ENCODE measurements at places on chromosomes 5 and 9.

GRCh38 chr9:78707080-78707479, 410.2 kb downstream of the PSAT1 start:
- no peak for ATAC-seq

DNA sequence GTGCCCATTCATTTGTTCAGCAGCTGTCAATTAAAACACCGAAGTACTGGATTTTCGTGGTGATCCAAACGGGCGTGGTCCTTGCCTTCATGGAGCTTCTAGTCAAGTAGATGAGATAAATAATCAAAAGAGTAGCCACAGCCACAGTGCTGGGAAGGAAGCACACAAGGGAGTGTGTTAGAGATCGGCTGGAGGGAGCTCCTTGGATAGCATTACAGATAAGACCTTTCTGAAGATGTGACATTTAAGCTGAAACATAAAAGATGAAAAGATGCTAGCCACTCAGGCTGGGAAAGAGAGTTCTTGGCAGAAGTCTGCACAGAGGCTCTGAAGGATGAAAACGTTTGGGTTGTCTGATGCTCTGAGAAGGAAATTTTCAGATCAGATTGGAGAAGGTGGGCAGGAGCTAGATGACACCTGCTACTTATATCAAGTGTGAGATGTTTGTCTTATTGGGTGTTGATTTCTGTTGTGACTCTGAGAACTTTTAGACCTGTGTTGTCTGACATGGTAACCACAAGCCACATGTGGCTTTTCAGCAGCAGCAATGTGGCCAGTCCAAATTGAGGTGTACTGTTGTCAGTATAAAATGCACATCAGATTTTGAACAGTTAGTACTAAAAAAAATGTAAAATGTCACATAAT, 123.9 kb downstream of the TLE4 start:
- ATAC-seq, result no peak

DNA sequence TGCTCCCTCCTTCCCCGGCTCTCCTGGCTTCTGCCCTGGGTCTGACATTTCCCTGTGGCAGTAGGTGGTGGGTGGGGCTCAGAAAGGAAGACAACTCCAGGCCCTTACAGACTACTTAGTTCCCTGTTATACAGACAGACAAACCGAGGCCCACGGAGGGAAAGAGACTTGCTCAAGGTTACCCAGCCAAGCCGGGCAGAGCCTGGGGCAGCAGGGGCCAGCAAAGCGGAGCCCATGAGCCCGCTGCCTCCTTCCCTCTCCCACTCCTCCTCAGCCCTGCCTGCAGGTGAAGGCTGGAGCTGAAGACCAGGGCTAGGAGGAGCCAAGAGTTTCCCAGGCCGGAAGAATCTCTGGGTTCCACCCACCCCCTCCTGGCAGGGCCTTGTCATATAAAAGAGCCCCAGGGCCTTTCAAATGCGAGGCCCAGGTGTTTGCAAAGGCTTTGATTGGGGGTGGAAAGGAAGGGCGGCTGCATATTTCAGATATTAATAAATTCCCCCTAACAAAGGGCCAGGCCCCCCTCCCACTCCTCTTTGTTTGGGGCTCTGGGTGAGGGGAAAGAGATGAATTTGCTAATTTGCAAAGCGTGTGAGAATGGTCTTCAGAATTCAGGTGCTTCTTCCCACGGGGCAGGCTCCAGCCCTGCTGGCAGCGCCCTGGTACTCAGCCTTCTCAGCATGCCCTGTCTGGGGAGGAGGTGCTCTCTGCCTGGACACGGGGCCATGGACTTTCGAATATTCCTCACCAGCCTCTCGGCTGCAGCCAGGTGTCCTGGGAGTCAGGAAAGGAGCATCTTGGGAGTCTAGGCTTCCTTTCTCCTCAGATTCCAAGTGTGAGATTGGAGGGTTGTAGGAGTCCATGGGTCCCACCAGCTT, 21.5 kb downstream of the SLC6A7 start:
- no peak for ATAC-seq

GRCh38 chr5:68543212-68543611, 327.7 kb downstream of the PIK3R1 start:
- ATAC-seq, result no peak

DNA sequence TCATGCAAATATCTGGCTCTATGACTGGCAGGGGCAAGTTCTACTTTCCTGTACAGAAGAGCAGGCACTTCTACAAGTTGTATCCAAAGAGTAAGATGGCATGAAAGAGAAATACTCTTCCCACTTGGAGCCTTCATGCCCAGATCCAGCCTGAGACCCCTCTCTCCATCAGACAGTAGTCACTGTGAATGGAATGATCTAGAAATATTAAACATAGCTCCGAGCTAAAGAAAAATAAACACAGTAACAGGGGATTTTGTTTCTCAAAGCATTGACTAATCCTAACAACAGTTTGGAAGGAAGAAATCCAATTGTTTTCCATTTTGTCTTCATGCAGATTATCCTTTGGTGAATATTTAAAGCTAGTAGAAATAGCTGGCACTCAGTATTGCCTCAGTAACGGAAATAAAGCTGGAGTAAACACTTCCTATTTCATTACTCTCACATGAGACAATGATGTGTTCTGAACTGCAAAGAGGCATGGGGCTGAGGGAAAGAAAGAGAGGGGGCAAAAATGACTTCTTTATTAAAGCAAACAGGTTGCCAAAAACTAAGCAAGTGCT, 100.0 kb downstream of the SEMA5A start:
- ATAC-seq, result no peak

- peak; percentile 73 for ATAC-seq
Observed at GRCh38 chr9:123112015-123112975, 78.8 kb downstream of the GPR21 start.

- peak; percentile 21 for ATAC-seq
Observed at GRCh38 chr5:16809395-16810207, 126.5 kb downstream of the MYO10 start.

DNA sequence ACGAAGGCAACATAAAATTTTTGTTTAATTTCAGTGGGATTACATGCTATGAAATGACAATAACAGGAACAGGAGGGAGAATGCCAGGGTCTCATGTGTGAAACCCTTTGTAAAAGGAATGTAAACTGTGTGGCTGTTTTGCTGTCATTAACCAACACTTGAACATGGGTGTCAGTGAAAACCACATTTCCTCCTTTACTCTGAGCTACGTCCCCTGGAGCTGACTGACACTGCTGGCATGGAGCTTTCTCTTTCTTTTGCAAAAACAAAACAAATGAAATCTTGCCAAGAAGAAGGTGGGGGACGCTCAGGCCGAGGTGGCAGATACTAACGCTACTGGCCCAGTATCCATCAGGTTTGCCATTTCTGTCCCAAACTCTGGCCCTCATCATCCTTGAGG, 121.4 kb downstream of the DMRT2 start:
- ATAC-seq, result no peak

- ATAC-seq, result no peak
Observed at GRCh38 chr5:89827359-89827758, 582.2 kb downstream of the CETN3 start.

- peak; percentile 60 for ATAC-seq
Observed at GRCh38 chr5:66440202-66440680, 156.0 kb upstream of the MAST4 start.

GRCh38 chr9:70324963-70325362, 66.2 kb downstream of the SMC5 start:
- ATAC-seq, result no peak

DNA sequence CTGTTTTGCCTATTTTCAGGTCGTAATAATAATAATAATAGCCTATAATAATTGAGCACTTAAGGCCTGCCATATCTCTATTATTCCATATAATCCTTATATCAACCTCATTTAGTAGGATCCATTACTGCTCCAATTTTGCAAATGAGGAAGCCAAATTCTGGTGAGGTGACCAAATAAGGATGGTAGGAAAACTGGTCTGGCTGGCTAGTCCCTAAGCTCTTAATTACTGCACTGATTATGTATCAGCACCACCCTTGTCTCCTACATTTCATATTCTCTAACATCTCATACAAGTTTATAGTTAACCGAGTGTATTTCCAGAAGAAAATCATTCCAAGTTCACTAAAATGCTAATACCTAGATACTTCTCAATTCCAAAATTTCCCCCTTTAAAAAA, 166.5 kb upstream of the RGMB start:
- peak; percentile 53 for ATAC-seq

DNA sequence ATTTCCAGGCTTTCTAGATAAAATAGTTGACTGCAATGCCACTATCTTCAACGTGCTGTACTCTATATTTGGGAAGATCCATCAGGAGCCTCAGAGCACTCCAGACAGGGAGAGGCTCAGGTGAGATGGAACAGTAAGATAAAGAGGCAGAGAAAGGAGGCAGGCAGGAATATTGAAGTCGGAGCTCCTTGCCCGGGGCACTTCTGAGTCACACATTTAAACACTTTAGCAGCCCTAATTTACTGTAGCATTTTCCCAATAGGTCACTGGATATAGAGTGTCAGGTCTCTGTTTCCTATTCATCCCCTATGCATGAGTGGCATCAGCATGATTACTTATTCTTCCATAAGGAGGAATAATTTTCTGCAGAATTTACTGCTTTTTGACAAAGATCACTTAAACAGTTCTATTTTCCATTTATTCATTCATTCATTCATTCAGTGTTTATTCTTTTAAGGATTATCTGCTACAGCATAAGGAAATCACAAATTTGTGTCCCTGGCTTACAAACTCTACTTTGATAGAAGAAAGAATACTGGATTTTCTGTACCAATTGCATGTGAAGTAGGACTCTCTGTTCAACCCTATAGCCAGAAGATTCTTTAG, 170.7 kb downstream of the MAPKAP1 start:
- no peak for ATAC-seq

DNA sequence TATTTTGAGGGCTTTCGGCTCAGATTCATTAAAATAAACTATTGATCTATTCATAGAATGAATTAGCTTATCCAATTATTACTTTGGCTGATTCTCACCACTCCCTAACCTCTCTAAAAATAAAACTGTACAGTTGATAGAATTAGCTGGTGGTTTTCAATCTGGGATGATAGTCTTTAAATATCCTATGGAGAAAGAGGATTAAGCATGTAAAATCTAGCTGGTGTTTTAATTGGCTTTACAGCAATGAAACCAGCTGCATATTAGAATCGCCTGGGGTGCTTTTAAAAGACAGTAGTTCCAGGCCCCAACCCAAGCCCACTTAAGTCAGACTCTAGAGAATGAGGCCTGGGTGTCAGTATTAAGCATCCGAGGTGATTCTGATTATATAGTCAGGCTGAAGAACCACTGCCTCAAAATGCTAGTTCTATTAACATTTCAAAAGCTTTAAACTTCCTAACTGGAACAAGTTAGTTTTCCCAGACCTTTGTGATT, 95.1 kb downstream of the MAP1B start:
- ATAC-seq, result no peak

DNA sequence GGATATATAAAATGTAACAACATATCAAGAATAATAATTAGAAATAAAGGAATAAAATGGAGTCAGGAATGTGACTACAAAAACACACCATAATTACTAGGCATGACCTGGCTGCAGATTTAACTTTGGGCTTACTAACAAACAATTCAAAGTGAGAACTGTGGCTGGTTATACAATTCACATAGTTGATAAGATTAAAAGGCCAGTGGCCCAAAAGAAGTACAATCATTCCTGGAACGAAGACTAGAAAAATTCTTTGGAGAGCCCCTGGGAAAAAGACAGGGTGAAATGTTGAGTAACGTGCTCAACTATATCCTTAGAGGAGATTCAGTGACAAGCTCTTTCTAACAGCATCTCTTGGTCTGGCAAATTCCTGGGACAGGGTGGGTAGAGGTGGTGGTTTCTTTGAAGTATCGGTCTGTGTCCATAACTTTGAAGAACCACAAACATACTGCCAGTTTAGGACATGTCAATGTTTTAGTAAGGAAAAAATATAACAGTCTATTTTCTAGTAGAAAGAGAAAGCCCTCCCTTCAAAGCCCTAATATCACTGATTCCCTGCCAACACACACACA, 75.0 kb upstream of the IL6ST start:
- ATAC-seq, result no peak

GRCh38 chr9:111798786-111799185, 4.0 kb upstream of the SHOC1 start:
- no peak for ATAC-seq

DNA sequence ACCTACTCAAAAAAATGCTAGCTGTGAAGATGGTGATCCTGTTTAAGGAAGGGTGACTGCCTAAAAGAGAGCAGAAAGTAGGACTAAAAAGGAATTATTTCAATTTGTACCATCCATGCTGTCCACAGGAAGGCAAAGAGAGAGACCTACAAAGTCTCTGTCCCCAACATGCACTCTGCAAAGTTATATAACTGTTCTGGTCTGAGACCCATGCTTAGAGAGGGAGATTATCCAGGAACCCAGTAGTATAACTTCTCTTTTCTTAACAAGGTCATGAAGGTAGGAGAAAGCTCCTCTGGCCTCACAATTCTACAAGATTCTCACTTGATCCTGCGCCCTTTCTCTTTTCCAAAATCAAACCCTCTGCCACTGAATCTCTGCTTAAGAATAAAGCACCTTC, 25.8 kb downstream of the SLC22A4 start:
- no peak for ATAC-seq

- ATAC-seq, result peak; percentile 65
Observed at GRCh38 chr9:16335788-16336580, 534.5 kb downstream of the BNC2 start.

- ATAC-seq, result no peak
Observed at GRCh38 chr5:100855295-100855694, 47.8 kb downstream of the ST8SIA4 start.

DNA sequence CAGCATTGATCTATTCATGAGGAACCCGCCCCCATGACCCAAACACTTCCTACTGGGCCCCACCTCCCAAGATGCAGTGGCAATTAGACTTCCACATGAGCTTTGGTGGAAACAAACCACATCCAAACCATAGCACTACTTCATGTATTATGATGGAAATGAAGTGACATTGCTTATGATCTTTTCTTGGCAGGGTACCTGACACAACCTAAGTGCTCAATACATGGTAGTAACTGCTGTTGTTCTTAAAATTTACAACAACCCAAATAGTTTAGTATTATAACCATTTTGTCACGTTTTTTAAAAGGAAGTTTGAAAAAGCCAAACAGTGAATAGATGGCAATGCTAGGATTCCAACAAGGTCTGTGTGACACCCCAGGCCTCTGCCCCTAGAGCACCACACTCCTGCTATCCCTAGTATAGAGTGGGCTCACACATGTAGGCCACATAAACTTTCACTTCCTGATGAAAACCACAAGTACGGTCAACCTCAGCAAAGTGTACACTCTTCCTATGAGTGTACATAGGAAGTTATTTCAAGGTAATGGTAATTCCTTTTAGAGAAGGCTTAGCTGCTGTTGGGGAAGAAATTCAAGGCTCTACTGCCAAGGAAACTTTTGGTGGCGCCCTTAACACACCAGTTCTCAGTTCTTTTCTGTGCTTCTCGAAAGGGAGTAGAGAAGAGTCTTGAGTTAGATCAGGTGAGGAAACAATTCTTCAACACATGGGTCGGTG, 97.6 kb downstream of the ARSB start:
- ATAC-seq, result peak; percentile 46

DNA sequence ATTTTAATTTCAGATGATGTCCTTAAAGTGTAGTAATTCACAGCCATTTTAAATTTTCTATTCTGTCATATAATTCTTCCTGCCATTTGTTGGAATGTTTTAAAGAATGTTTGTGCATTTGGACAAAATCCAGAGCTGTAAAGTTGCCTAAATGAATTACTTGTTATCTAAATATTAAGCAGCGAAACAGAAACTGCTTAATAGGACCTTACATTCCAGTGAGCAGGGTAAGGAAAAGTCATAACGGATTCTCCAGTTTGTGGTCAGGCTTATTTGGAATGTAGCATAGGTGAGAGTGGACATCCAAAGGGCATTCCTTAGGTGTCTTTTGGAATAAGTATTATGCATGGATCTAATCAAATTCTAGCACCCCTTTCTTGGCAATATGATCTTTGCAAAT, 410.4 kb upstream of the PTPRD start:
- no peak for ATAC-seq

GRCh38 chr9:115590011-115590410, 472.1 kb upstream of the TNC start:
- peak; percentile 67 for ATAC-seq
